MCF 10A (cell line): ENCODE measurements at places on chromosomes 7 and 10. TPM values are rescaled to one million over a fixed set of nuclear protein-coding genes. Genes with fewer than 3 reads are reported as not detected.

Gene EN2
- total RNA-seq = not detected in 2 replicates

Gene OR2A42
- not detected in 2 replicates for total RNA-seq

Gene NPY4R
- total RNA-seq = not detected in 2 replicates

Gene CCDC3
- 0.10 TPM in 1 of 2 replicates, not detected in the other for total RNA-seq

Gene JAKMIP3
- total RNA-seq = not detected in 2 replicates

Gene OR6B1
- total RNA-seq = not detected in 2 replicates

Gene CFTR
- total RNA-seq = not detected in 2 replicates

Gene KCND2
- not detected in 2 replicates for total RNA-seq

Gene ADO
- 22.1 and 24.3 TPM in 2 replicates for total RNA-seq

Gene CUTC
- total RNA-seq = 11.9 and 15.0 TPM in 2 replicates

Gene RBP3
- not detected in 2 replicates for total RNA-seq

Gene IL6
- 13.8 and 22.0 TPM in 2 replicates for total RNA-seq

Gene TEX36
- total RNA-seq = not detected in 2 replicates

Gene TAS2R41
- not detected in 2 replicates for total RNA-seq

Gene GATA3
- total RNA-seq = 13.1 and 14.6 TPM in 2 replicates

Gene EGR2
- 0.25 and 1.0 TPM in 2 replicates for total RNA-seq

Gene ACBD7
- 0.54 and 0.63 TPM in 2 replicates for total RNA-seq

Gene UROS
- total RNA-seq = 55.0 and 64.4 TPM in 2 replicates

Gene SFMBT2
- total RNA-seq = 5.8 and 7.4 TPM in 2 replicates

Gene ITGB8
- 25.0 and 38.1 TPM in 2 replicates for total RNA-seq

Gene HTRA1
- total RNA-seq = 157 and 175 TPM in 2 replicates

Gene HOXA2
- 1.2 and 1.4 TPM in 2 replicates for total RNA-seq

Gene SLC13A1
- not detected in 2 replicates for total RNA-seq

Gene GPR22
- total RNA-seq = not detected in 2 replicates

Gene TMEM229A
- not detected in 2 replicates for total RNA-seq

Gene RAB19
- total RNA-seq = not detected in 2 replicates

Gene CALCR
- not detected in 2 replicates for total RNA-seq

Gene GIMAP8
- not detected in 2 replicates for total RNA-seq

Gene C10orf67
- 0.15 and 0.21 TPM in 2 replicates for total RNA-seq

Gene OR2A5
- total RNA-seq = not detected in 2 replicates

Gene SFTPA1
- total RNA-seq = not detected in 2 replicates

Gene LIPN
- total RNA-seq = not detected in 2 replicates

Gene OR2A12
- total RNA-seq = not detected in 2 replicates

Gene NKX2-3
- total RNA-seq = not detected in 2 replicates

Gene SLC16A12
- 0.09 and 0.10 TPM in 2 replicates for total RNA-seq

Gene CFAP69
- 2.9 and 3.7 TPM in 2 replicates for total RNA-seq

Gene SFTPD
- 0.23 TPM in 1 of 2 replicates, not detected in the other for total RNA-seq

Gene GSTO2
- 33.8 and 40.9 TPM in 2 replicates for total RNA-seq
